ENCODE measurements at places on chromosomes 3 and 15.

DNA sequence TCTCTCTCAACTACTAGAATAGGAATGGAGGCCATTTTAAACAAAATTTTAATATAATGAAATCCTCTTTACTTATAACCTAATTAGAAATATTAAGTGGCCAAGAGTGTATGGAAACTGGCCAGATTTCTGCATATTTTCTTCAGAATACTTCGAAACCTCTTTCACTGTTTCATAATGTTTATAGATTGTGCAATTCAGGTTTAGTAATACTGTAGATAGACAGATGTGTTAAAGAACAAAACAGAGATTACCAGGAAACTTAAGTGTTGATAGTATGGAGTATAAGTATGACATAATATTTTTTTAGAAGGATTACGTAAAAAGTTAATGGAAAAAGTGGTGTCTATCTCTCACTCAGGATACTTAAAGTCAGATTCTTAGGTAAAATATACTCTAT lies 4.7 kb downstream of the ABHD5 start:
- peak; percentile 88 for DNase-seq

GRCh38 chr15:75763137-75763611 lies 50.5 kb upstream of the CSPG4 start:
- no peak for DNase-seq

GRCh38 chr3:36842275-36842674 lies 77.9 kb upstream of the DCLK3 start:
- no peak for DNase-seq

GRCh38 chr3:128182656-128183055 lies 29.4 kb downstream of the EEFSEC start:
- no peak for DNase-seq

- peak; percentile 14 for DNase-seq
Measured at GRCh38 chr3:13192471-13193213, 119.4 kb upstream of the IQSEC1 start.

DNA sequence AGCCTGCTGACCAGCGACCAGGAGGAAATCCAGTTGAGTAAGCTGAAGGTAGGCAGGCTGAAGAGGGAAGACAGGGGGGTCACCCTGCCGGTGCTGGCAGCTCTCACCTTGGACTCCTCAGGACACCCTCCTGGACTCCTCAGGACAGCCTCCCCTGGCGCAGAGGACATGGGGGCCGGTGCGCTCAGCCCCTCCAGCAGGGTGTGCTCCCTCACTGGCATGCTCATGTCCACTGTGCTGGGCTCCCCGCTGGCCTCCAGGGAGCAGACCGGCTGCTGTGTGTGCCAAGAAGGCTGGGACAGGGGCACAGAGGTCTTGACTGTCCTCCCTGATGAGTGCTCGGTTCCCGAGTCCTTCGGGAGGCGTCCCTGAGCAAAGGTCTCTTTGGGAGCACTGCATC lies 183.6 kb downstream of the ATP10A start:
- no peak for DNase-seq

Data from inflammatory macrophage treated with lipopolysaccharide for 4 hours (primary cell).